ENCODE measurements at places on chromosomes 1 and 21.

- DNase-seq = no peak
Measured at GRCh38 chr1:23202263-23202749, 15.0 kb downstream of the HTR1D start.

- DNase-seq = no peak
Measured at GRCh38 chr1:3836421-3836820, 20.6 kb downstream of the CEP104 start.

GRCh38 chr1:183517401-183517800 is 45.1 kb downstream of the SMG7 start:
- DNase-seq = no peak

DNA sequence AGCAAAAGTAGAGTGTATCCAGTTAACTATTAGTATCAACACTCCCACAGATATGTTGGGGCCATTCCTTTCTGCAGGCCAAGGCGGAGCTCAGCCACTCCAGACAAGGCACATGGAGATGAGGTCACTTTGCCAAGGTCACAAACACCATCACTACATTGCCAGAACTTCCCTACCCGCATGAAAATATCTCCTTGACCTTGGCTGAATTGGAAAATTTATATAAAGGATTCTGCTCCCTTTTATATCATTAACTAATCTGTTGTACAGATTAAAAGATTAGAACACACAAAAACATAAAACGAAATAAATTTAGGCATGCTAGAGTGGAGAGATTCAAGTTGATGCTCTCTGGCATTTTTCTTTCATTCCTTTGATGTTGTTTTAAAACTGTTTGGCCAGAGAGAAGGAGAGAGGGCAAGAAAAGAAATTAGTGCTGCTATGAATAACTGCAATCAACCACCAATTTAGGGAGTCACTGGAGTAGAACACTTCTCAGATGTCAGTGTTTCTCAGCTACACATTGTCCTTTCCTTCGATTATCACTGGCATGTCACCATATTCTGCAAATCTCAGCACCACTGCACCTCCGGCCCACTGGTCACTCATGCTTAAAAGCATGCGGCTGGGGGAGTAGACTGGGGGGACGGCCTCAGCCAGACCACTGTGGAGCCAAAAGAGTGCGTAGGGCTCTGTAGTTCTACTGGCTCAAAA is 78.7 kb upstream of the ATP1B1 start:
- no peak for DNase-seq

GRCh38 chr21:44760376-44760775 is 41.2 kb downstream of the UBE2G2 start:
- no peak for DNase-seq

- peak; percentile 82 for DNase-seq
Measured at GRCh38 chr1:3186526-3186921, 117.5 kb downstream of the PRDM16 start.

GRCh38 chr1:118828038-118828437 is 160.1 kb downstream of the TBX15 start:
- no peak for DNase-seq

All from psoas muscle (tissue), 8 donors.